ENCODE measurements at places on chromosomes 4 and X.
A peak's percentile ranks its signal among the peaks of the same experiment; 100 is the strongest.

GRCh38 chr4:89296896-89297295, 10.7 kb downstream of the GPRIN3 start:
- H3K27ac ChIP-seq = peak overlapping the region; percentile 79
- no peaks in the 10 kb centered on the region for H3K27me3 ChIP-seq
- no peak for DNase-seq
- H3K4me1 ChIP-seq = peaks cover 71% of the 10 kb centered on the region
- peaks cover 14% of the 10 kb centered on the region for H3K36me3 ChIP-seq
- no peak overlapping the region for H3K4me3 ChIP-seq

DNA sequence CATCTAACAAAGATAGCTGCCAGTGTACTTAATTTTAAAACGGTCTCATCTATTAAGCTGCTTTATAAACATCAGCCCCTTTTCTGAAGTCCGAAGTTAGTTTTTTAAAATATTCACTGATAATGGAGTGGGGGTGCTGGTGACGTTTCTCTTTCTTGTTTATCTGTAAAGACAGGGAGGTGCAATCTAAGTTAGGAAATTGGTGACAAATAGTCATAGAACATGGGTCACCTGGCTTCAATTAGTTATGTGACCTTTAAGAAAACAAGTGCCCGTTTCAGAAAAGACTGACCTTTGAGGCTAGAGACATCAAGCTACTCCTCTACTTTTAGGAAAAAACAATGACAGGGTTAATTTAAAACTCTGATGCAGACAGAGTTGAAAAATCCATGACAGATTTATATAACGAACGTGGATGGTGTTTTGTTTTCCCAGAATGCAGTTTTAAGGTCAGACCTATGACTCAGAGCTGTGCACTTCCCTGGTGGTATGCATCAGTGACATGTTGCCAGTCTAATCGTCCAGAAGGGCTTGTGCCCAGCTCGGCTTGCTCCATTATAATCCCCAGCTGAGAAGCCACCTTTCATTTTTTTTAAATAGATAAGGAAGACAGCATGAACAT, 38.2 kb downstream of the FHL1 start:
- H3K4me1 ChIP-seq = no peaks in the 10 kb centered on the region
- no peak overlapping the region for H3K27ac ChIP-seq
- no peak overlapping the region for H3K4me3 ChIP-seq
- H3K36me3 ChIP-seq = no peaks in the 10 kb centered on the region

DNA sequence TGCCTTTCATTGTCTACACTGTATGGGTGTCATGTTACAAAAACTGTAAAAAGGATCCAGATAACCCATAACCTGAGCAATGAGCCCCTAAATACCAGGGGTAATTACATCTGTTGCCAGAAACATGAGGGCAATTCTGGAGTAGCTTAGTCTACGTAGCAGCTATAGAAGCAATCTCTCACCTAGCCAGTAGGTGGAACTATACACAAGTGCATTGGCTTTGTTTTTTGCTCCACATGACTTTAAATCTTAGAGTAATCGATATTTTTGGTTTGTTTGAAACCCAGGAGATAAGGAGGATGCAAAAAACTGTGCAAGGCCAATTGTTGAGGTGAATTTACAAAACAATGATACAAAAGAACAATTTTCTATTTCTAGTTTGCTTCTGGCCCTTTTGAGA, 57.5 kb downstream of the GPR82 start:
- H3K4me3 ChIP-seq = no peak overlapping the region
- H3K27me3 ChIP-seq = no peaks in the 10 kb centered on the region
- peaks cover 14% of the 10 kb centered on the region for H3K4me1 ChIP-seq
- H3K27ac ChIP-seq = no peak overlapping the region
- peaks cover 5% of the 10 kb centered on the region for H3K36me3 ChIP-seq

GRCh38 chrX:149760965-149761364, 12.9 kb upstream of the HSFX1 start:
- H3K27ac ChIP-seq = no peak overlapping the region
- H3K4me1 ChIP-seq = no peaks in the 10 kb centered on the region
- no peak overlapping the region for H3K4me3 ChIP-seq
- no peaks in the 10 kb centered on the region for H3K36me3 ChIP-seq
- no peaks in the 10 kb centered on the region for H3K27me3 ChIP-seq

- no peaks in the 10 kb centered on the region for H3K27me3 ChIP-seq
- no peaks in the 10 kb centered on the region for H3K36me3 ChIP-seq
- H3K4me1 ChIP-seq = peaks cover 38% of the 10 kb centered on the region
- H3K27ac ChIP-seq = peak overlapping the region; percentile 92
- H3K4me3 ChIP-seq = no peak overlapping the region
Observed at GRCh38 chr4:153439831-153440230, 26.3 kb upstream of the TMEM131L start.

GRCh38 chr4:54165438-54165837, 63.7 kb upstream of the PDGFRA start:
- H3K4me3 ChIP-seq = no peak overlapping the region
- no peaks in the 10 kb centered on the region for H3K27me3 ChIP-seq
- no peaks in the 10 kb centered on the region for H3K36me3 ChIP-seq
- DNase-seq = no peak

DNA sequence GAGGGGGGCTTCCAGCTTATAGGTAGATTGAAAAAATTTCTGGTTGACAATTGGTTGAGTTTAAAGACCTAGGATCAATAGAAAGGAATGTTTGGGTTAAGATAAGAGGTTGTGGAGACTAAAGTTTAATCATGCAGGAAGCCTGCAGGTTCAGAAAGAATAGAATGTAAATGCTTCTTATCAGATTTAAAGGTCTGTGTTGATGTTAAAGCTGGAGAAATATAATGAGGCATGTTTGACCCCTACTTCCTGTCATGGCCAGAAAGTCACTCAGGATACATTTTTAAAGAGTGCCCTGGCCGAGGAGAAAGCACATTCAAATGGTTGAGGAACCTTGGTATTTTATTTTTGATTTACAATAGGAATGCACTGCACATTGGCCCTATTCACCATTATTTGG, 3.9 kb upstream of the RRAGB start:
- H3K27ac ChIP-seq = no peak overlapping the region
- DNase-seq = no peak
- no peaks in the 10 kb centered on the region for H3K36me3 ChIP-seq
- no peak overlapping the region for H3K4me3 ChIP-seq
- no peaks in the 10 kb centered on the region for H3K27me3 ChIP-seq

GRCh38 chr4:10124167-10124930, 7.8 kb upstream of the WDR1 start:
- no peaks in the 10 kb centered on the region for H3K27me3 ChIP-seq
- no peaks in the 10 kb centered on the region for H3K36me3 ChIP-seq
- H3K4me3 ChIP-seq = peak overlapping the region; percentile 23
- peaks cover 53% of the 10 kb centered on the region for H3K4me1 ChIP-seq
- H3K27ac ChIP-seq = peak overlapping the region; percentile 75

DNA sequence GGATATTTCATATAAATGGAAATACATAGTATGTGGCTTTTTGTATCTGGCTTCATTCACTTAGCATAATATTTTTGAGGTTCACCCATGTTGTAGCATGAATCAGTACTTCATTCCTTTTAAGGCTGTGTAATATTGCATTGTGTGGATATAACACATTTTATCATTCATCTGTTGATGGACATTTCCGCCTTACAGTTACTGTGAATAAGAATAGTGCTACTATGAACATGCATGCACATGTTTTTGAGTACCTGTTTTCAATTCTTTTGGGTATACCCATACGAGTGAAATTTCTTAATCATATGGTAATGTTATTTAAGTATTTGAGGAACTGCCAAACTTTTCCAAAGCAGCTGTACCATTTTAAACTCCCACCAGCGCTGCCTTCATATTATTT, 539.6 kb upstream of the DIPK2B start:
- no peak overlapping the region for H3K4me3 ChIP-seq
- no peak overlapping the region for H3K27ac ChIP-seq
- no peaks in the 10 kb centered on the region for H3K27me3 ChIP-seq
- DNase-seq = no peak
- H3K36me3 ChIP-seq = peaks cover 15% of the 10 kb centered on the region
- peaks cover 2% of the 10 kb centered on the region for H3K4me1 ChIP-seq

DNA sequence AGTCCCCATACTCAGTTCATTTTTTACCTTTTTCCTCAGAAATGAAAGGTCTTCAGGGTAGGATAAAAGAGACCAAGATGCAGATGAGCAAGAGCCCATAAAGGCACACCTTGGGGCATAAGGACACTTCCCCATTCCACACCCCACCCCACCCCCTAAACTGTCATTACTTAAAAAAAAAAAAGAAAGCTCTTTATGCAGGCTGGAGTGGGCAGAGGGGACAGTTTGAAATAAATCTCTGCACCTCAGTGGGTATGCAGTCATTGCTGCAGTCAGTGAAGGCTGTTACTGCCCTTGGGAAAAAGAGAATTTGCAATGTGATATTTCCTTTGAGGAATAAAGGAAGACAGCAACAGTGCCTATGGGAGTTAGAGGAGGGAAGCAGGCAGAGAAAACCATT, 137.5 kb downstream of the ANK2 start:
- no peak overlapping the region for H3K4me3 ChIP-seq
- no peak for DNase-seq
- H3K4me1 ChIP-seq = no peaks in the 10 kb centered on the region
- no peak overlapping the region for H3K27ac ChIP-seq

DNA sequence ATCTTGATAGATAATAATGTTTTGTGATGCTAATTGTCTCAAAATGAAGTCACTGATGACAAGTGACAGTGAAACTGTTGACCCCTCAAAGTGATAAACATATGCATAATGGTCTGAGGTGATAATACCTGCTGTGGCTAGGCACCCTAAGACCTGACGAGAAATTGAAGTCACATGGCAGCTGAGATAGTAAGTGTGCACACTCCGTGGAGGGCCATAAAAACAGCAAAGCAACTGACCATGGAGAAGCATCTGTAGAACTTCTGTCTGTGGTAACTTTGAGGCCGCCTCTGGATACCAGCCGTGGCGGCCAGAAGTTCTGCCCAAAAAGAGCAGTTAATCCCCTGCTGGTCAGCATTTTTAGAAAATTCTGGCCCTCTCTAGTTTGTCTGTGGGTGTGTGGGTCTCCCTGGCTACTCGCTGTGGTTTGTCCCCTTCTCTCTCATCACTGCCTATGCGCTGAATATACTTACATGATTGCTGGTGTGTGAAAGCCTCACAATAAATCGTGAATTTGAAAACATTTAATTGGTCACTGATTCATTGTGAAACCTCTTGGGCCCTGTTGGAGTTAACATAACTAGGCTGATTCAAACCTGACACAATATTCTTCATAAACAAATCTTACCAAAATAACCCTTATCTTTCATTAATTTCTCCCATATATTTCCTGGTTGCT, 50.6 kb downstream of the CCDC149 start:
- H3K27ac ChIP-seq = no peak overlapping the region
- H3K36me3 ChIP-seq = no peaks in the 10 kb centered on the region
- no peaks in the 10 kb centered on the region for H3K27me3 ChIP-seq
- no peaks in the 10 kb centered on the region for H3K4me1 ChIP-seq
- no peak overlapping the region for H3K4me3 ChIP-seq
- no peak for DNase-seq

DNA sequence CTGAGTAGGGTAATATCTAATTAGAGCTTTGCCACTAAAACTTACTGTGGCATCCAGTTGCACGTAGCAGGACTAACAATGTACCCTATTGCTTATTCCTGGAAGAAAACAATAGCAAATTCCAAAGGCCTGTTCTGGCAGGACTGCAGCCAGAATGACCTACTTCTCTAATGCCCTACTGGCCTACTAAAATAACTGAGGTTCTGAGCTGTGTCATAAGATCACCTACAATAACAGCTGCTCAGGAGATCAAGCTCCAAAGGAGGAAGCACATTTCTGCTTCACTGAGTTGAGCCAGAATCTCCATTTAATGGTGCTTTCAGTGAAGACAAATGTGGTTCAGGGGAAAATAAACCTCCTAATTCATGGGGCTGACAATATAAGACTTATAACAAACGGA, 42.2 kb upstream of the CXCL8 start:
- H3K27me3 ChIP-seq = no peaks in the 10 kb centered on the region
- H3K4me3 ChIP-seq = no peak overlapping the region
- H3K36me3 ChIP-seq = no peaks in the 10 kb centered on the region
- H3K27ac ChIP-seq = no peak overlapping the region
- DNase-seq = no peak
- no peaks in the 10 kb centered on the region for H3K4me1 ChIP-seq

GRCh38 chrX:17638731-17639130, 98.6 kb upstream of the SCML1 start:
- no peaks in the 10 kb centered on the region for H3K27me3 ChIP-seq
- no peak overlapping the region for H3K27ac ChIP-seq
- no peak for DNase-seq
